Ammon's horn (tissue), 1 donor: ENCODE measurements at places on chromosomes 4 and X.

GRCh38 chrX:102696306-102696705, 15.9 kb upstream of the GPRASP2 start:
- no peak for DNase-seq

DNA sequence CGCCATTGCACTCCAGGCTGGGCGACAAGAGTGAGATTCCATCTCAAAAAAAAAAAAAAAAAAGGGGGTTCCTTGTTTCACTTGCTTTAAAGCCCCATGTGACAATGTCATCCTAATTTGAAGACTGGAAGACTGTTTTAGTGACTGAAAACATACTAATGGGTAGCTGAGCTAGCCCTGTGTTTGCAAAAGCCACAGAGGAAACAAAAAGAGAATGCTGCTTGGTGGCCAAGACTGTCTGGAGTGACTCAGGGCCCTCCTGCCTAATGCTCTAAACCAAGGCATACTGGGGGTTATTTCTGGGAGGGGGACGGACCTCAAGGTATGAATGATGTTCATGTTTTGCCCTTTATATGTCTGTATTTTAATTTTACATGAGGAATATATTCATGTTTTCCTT, 16.0 kb downstream of the HPSE start:
- no peak for DNase-seq

GRCh38 chrX:10159145-10159468, 2.3 kb downstream of the CLCN4 start:
- peak; percentile 42 for DNase-seq

DNA sequence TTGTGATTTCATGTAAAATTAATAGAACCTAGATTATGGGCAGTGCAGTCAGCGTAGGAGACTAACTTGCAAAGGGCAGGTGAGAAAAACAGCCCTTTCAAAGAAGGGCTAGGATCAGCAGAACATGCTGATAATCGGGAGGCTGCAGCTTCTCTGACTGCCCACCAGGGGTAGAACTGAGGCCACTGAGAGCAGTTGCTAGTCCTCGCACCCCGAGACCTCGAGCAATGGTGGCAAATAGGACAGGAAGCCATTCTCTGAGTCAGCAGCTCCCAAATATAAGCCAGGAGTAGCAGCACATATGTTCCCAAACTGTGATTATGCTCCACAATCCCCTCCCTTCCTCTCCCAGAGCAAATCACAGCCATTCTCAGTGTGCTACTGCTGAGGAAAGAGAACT, 186.5 kb downstream of the MSL3 start:
- peak; percentile 13 for DNase-seq

DNA sequence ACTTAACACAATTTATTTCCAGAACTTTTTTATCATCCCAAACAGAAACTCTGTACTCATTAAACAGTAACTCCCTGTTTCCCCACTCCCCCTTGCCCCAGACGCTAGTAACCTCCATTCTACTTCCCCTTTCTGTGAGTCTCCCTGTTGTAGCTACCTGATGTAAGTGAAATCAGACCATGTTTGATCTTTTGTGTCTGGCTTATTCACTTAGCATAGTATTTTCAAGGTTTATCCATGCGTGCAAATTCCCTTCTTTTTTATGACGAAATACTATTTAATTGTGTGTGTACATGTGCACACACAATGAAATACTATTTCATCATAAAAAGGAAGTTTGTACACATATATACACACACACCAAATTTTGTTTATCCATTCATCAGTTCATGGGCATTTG, 5.2 kb downstream of the PKD2 start:
- DNase-seq: no peak

GRCh38 chr4:94256828-94257227, 49.2 kb downstream of the SMARCAD1 start:
- DNase-seq: no peak
